ENCODE measurements at places on chromosomes 16 and 17.

DNA sequence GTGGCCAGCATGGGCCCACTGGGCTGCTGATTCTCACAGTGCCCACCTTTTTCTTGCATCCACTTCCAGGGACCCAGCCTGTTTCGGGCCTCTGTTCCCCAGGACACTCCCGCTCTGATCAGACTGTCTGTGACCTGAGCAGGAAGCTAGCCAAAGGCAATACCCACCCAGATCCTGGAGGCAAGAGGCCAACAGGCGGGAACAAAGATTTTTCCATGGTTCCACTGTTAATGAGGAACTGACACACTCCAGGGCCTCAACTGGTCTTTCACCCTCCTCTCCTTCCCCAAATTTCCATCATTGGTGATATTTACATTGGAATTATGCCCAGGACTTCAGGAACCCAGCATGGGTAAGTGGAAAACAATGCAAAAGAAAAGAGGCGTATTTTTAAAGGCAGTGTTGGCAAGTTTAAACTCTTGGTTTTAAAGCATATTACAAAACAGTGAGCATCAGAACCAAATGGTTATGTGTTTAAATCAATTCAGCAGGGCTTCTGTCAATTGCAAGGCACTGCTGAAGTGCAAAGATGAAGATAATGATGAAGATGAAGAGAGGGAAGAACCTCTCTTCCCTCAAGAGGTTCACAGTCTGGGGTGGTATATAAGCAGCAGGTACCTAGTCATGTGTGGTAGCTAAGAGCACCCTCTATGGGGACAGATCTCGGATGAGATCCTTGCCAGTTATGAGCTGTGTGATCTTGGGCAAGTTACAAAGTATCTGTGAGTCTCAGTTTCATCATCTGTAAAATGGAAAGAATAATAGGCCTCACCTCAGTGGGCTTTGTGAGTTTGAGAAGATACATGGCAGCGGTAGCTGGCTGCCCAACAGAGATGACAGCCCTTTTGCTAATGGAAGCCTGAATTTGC is 14.4 kb upstream of the ATP2A3 start:
- no peak for DNase-seq

DNA sequence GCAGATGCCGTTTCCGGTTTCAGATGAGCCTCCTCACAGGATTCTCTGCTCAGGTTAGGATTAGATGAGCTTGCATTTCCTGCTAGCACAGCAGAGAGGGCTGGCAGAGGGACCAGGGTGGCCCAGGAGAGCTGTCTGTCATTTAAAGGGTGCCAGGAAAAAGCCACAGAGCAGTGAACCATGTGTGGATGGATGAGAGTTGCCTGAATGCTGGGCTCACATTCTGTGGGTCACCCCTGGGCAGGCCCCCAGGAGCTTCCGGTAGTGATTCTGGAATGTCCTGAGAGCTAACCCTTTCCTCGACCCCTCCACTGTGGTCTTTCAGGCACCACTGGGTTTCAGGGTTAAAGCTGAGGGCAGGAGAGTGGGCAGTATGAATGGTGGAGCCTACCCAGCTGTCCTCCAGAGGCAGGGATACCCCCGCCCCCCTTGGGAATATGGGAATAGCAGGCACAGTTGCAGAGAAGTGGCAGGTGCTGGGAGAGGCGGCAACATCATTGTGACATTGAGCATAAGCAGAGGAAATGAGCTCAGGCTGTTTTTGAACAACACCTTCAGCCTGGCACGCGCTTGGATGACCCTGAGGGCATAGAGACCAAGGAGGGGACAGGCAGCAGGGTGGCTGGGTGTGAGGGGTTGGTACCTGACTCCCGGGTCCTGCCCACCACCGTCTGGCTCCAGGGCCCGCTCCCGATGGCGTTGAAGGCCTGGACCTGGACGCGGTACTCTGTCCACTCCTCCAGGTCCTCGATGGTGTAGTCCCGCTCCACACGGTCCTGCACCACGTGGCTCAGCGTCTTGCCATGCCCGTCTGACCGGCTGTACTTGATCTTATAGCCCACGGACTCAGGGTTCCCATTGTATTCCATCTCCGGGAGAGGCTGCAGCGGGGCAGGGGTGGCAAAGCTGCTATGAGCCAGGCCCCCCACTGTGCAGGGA is 83.0 kb upstream of the CDC42EP4 start:
- DNase-seq: no peak

GRCh38 chr16:88619859-88620815 is 18.2 kb upstream of the IL17C start:
- no peak for DNase-seq

DNA sequence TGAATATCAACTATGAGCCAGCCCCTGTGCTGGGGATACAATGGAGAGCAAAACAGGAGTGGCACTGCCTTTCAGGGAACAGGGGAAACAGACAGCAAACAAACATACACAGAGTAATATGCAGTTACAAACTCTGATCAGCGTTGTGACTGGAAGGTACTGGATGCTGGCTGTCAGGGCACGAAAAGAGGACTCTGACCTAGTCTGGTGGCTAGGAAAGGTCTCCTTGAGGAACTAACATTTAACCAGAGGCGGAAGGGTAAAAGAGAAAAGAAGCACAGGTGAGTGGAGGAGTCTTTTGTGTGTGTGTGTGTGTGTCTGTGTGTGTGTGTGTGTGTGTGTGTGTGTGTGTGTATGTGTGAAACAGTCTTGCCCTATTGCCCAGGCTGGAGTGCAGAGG is 12.4 kb upstream of the B4GALNT2 start:
- no peak for DNase-seq

DNA sequence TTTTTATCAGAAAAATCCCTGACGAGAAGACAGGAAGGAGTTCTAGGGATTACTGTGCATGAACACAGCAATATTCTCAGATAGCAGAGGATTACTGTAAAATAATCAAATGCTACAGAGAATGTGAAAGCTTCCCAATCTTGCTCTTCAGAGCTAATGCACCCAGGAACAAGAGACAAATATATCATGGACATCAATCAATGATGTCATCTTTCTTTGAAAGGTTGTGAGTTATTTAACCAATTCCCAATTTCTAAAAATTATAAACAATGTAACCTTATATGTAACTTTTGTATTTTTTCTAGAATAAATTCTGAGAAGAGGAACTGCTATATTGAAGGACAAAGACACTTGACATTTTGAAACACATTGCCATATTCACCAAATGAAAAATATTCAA is 46.5 kb downstream of the BRD7 start:
- DNase-seq: no peak

- DNase-seq: no peak
These were observed 1.7 kb upstream of the CBX4 start for GRCh38 chr17:79840989-79841286.

- no peak for DNase-seq
These were observed 17.3 kb downstream of the MYO18A start for GRCh38 chr17:29162909-29163341.

GRCh38 chr17:17151962-17152361 is 54.2 kb downstream of the PLD6 start:
- peak; percentile 31 for DNase-seq

DNA sequence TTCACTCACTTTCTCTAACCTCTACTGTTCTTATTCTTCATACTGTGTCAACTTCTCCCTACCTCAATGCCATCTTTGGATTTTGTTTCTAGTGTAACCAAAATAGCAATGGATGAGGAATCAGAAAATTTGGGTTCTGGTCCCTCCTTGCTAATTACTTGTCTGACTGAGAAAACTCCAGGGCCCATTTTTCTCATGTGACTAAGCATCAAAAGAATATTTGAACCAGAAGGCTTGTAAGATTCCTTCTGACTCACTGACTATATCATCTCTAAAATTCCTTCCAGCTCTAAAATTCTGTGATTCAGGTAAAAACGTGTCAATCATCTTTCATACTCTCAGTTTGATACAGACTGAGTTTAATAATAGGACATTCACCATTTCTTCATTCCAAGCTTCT is 57.9 kb downstream of the BRIP1 start:
- no peak for DNase-seq
